ENCODE measurements at places on chromosomes 12 and 14.

- no peak for DNase-seq
Observed at GRCh38 chr12:111384596-111384995, 15.7 kb upstream of the PHETA1 start.

DNA sequence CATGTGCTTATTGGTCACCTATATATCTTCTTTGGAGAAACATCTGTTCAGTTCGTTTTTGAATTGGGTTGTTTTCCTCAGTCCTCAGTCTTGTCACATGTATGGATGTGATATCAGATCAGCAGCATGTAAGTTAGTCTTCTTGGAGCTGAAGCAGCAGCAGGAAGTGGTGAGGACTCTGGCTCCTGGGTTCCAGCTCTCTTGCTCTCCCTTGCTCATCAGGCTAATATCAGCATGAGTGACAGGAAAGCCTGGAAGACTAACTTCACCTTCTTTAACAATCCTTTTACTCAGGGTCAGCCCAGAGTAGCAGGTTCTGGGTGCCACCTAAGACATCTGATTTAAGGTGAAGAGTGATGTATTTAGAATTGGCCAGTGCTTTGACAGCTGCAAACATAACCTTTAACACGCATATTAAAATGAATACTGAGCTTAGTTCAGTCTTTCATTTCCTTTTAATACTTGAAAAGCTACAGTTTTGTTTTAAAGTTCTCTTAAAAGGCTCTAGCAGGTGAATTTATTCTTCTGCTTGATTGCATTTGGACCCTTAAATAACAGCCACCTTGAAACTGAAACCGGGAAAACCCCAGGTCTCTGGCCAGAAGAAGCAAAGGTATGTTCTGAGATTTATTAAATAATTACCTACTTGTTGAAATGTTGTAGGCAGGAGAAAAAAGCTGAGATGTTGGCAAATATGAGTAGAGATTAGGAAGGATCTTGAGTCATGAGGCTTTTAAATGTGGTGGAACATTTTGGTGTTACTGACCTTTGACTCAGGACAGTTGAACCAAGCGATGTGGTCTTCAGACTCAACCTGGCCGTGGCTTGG lies 54.3 kb downstream of the DRAM1 start:
- no peak for DNase-seq

- no peak for DNase-seq
Observed at GRCh38 chr12:13183620-13184019, 12.9 kb upstream of the EMP1 start.

GRCh38 chr12:49537752-49538509 lies 899 bp upstream of the KCNH3 start:
- peak; percentile 17 for DNase-seq

DNA sequence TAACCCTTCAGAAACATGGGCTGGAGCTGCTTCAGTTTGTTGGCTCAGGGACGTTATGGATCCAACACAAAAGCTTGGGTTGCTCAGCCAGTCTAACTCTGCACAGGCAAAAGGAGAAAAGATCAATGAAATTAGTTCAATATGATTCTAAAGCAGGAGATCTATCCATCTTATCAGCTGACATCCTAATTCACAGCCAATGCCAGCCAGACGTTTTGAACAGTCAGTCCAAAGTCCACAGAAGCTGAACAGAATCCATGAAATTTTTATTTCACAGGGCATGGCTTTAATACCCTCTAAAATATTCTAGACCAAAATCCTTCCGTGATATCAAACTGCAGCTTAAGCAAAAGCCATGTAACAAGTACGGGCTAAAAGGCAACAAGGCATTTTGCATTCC lies 13.7 kb downstream of the NRDE2 start:
- DNase-seq = no peak

DNA sequence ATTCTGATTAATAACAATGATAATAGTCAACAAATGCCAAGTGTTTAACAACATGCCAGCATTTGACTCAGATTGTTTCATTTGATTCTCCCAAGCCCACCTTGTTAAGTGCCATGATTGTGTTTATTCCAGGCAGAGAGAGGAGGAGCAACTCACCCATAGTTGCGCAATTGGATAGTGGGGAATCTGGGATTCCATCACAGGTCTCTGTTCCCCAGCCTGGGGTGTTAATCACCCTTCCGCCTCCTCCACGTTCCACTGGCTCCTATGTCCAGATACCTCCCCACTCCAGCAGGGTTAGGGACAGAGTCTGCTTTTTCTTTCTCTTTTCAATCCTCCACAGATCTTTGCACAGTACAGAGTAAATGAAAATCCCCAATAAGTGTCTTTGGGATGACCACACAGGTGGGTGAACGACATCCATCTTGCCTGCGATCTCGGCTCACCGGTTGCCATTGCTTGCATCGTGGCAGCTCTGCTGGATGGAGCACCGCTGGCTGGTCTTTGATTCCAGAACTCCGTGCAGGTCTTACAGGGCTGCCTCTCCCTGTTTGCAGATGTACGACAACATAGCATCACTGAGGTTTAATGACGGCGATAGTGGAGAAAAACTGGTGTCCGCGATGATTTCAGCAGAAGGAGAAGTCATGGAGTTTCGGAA lies 78.8 kb downstream of the DNAH10 start:
- DNase-seq = no peak

DNA sequence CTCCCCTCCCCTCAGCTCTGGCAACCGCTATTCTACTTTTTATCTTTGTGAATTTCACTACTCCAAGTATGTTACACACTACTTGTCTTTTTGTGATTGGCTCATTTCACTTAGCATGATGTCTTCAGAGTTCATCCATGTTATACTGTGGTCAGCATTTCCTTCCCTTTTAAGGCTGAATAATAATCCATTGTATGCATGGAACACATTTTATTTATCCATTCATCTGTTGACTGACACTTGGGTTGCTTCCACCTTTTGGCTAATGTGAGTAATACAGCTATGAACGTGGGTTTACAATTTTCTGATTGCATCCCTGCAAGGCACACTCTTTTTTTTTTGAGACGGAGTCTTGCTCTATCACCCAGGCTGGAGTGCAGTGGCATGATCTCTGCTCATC lies 53.0 kb upstream of the FUT8 start:
- no peak for DNase-seq

DNA sequence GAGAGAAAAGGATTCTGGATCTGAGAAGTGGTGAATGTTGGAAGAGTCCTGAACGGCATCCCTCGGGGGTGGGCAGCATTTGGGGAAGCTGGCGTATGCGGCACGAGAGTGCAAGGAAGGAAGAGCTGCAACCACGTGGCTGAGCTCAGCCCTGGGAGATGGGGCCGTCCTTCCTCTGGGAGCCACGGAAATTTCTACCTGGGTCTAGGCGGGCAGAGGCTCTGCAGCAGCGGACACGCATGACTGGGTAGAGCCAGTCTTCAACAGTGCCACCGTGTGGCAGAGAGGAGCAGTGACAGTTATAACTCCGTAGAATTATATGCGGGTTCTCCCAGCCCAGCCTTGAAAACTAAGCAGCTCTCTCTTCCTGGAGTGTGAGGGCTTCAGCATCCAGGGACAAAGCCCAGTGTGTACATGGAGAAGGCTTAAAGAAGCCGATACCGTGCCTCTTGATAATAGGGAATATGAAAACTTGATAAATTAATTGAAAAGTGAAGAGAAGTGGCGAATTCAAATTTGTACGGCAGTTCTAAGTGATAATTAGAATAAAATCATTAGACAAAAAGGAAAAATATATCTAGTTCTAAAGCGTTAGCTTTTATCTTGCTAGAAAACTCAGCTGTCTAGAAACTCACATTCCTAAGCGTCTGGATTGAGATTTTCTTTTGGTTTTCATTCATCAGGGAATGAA lies 82.9 kb upstream of the STXBP6 start:
- peak; percentile 32 for DNase-seq

DNA sequence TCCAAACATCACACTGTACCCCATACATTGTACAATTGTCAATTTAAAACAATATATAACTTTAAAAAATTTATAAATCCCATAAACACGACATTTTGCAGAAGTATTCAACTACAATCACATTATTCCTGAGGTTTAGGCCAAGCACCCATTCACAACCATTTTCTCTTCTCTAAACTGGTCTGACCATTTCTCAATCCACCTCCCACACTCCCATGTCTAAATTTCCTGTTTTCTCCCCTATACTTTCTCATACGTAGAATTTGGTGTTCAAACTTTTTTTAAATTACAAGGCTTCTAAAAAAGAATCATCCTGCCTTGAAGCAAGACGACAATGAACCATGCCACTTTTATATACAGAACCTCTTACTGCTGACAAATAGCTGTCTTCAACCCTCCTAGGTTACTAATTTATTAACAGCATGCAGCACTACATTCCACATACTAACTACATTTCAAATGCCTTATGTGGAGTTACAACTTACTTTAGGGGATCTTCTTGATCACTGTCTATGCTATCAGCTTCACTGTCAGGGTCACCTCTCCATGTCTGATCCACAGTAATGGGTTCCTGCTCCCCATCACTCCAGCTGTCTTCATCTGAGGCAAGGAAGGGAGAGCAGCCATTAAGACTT lies 3.4 kb downstream of the KANSL2 start:
- no peak for DNase-seq

- no peak for DNase-seq
Observed at GRCh38 chr14:93720076-93720815, 68.0 kb downstream of the PRIMA1 start.

GRCh38 chr14:87628780-87629179 lies 364.2 kb downstream of the GALC start:
- no peak for DNase-seq

- no peak for DNase-seq
Observed at GRCh38 chr12:116454076-116454475, 105.1 kb upstream of the MAP1LC3B2 start.

DNA sequence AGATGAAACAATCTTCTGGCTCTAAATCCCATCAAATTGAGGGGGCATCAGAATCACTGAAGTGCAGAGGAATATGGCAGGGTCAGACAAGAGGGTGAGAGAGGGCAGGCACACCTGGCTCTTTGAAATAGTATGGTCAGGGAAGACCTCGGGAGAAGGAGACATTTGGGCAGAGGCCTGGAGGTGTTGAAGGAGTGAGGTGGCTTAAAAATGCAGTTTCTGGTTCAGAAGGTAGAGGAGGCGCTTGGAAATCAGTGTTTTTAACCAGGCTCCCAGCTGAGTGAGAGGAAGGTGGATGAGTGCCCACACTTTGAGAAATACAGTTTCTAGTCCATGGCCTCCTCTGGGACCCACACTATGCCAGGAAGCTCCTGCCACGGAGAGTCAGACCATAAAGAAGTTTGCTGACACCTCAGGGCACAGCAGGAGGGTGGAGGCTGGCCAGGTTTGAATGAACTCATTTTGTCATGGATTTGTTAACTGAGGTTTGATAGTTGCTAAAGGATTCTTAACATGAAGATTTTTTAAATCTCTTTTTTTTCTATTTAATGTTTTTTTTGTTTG lies 20.1 kb downstream of the NID2 start:
- no peak for DNase-seq

- DNase-seq = no peak
Observed at GRCh38 chr12:22412581-22412980, 78.1 kb upstream of the ST8SIA1 start.

DNA sequence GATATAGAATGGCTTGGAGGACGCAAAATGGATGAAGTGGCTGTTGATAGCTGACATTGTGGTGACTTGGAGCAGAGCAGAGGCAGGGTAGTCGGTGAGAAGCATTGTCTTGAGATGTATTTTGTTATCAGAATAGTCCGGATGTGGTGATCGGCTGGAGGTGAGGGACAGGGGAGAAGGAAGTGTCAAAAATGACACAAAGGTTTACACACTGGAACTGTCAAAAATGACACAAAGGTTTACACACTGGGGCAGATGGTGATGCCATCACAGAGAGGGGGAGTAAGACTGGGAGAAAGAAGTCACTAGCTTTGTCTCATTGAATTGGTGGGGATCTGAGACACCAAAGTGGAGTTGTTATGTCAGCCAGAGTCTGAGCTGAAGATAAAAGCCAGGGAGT lies 30.1 kb downstream of the CDKL1 start:
- no peak for DNase-seq

DNA sequence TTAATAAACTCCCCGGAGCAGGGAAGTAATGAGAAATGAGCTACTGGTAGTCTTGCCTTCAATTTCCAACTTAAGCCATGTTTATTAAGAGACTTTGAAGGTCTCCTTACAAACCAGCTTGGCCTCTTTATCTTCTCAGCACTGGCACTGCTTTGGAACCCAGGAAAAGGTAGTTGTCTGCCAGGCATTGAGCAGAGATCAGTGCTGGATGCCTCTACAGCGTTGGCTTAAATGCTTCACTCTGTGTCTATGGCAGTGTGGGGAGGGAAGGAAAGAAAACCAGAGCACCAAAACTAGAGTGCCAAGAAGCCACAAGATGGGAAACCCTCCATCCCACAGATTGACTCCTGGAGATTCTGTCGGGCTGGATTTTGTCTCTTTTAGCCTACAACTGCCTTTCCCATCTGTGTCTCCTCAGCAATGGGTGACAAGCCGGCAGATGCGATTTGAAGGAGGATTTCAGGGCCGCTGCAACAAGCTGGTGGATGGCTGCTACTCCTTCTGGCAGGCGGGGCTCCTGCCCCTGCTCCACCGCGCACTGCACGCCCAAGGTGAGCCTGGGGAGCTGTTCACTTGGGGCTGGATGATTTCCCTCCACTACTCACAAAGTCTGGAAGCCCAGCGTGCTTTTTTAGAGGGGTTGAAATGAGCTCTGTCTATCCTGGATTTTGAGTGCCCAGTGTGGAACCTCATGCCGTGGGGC lies 57.3 kb downstream of the FNTB start:
- no peak for DNase-seq

DNA sequence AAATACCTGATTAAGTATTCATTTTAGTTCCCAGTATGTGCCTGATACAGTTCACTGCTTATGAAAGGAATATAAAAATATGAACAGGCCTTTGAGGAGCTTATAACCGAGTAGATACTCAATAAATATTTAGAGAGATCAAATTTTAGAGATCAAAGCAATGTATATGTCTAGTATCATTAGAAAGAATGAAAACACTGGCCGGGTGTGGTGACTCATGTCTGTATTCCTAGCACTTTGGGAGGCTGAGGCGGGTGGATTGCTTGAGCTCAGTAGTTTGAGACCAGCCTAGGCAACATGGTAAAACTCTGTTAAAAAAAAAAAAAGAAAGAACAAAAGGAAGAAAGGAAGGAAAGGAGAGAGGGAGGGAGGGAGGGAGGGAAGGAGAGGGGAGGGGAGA lies 113.2 kb upstream of the EEA1 start:
- no peak for DNase-seq

DNA sequence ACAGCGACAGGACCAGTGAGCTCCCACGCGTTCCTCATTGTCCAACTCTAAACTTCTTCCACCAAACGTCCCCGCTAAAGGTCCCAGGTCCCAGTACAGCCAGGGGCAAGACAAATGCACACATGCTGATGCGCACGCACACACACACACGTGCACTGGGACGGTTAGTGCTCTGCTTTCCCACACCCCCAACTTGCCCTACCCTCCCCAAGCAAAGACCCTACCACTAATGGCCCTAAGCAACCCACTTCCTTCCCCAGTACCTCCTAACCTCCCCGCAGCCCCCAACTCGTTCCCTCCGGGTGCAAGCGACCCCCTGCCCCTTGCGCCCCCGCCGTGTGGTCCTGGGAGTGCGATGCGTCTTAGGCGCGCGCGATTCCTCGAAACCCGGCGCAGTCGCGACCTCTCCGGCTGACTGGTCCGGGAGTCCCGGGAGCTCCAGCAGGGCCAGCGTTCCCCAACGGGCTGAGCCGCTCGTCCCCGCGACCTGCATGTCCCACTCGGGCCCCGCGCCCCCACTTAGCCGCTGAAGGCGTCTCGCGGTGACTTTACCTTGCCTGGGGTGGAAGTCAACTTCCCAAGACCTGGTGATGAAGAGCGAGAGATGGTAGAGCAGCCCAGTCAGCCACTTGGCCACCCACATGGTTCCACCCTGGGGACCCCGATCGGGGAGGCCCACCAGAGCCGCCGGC lies 578 bp downstream of the ADAMTS20 start:
- DNase-seq = no peak

- DNase-seq = no peak
Observed at GRCh38 chr12:120965534-120966091, 12.7 kb upstream of the HNF1A start.
